ENCODE measurements at places on chromosomes 11 and 22.

DNA sequence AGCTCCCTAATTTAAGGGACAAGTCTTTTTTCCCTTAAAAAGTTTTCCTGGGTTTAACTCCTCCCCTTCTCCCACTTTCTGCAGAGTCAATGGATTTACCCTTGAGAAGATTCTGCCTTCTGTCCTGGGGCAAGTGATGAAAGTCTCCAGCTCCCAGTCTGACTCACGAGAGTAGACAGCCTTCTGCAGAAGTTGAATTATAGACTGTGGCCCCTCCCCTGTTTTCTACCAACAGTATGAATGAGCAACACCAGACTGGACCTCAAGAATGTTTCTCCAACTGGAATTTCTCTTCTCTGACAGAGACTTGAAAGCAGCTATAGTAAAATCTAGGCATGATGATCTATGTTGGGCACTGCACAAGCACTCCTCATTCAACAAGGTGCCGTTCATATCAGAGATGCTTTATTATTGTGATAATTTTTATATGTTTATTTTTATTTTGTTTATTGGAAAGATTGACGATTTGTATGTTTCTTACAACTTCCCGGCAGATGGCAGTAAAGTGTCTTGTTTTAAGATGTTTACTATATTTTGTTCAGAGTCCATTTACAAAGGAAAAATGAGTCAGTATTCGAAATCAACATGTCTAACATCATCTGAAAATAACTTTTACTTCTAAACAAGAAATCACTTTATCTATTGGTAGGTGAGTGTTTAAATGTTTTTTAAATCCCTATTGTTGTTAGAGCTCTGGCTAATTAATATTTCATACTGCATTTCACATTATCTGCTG lies 56.6 kb downstream of the LMO2 start:
- peak; percentile 78 for DNase-seq

- DNase-seq: peak; percentile 40
These were observed 26.7 kb downstream of the SYT9 start for GRCh38 chr11:7278314-7278917.

DNA sequence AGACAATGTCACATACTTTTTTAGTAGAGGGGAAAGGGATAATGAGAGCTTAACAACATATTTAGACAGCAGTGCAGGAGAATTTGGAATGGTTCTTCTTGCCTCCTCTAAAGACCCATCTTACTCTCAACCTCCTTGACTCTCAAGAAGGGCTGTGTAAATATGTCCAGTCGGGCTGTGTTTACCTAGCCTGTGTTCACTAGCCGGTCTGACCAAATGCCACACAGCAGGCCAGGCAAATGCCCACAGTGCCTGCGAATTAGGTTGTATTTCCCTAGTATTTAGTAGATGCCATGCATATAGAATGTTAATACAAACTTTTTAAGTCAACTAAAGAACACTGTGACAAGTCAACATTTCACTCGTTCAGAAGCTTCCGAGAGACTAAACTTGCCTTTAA lies 51.4 kb upstream of the MTMR2 start:
- DNase-seq: no peak

GRCh38 chr22:26953012-26953883 lies 295.9 kb downstream of the MIAT start:
- DNase-seq: no peak

GRCh38 chr11:35247428-35247827 lies 108.5 kb downstream of the CD44 start:
- DNase-seq: no peak

- DNase-seq: peak; percentile 32
These were observed 5.6 kb downstream of the ARHGEF17 start for GRCh38 chr11:73313652-73314051.

DNA sequence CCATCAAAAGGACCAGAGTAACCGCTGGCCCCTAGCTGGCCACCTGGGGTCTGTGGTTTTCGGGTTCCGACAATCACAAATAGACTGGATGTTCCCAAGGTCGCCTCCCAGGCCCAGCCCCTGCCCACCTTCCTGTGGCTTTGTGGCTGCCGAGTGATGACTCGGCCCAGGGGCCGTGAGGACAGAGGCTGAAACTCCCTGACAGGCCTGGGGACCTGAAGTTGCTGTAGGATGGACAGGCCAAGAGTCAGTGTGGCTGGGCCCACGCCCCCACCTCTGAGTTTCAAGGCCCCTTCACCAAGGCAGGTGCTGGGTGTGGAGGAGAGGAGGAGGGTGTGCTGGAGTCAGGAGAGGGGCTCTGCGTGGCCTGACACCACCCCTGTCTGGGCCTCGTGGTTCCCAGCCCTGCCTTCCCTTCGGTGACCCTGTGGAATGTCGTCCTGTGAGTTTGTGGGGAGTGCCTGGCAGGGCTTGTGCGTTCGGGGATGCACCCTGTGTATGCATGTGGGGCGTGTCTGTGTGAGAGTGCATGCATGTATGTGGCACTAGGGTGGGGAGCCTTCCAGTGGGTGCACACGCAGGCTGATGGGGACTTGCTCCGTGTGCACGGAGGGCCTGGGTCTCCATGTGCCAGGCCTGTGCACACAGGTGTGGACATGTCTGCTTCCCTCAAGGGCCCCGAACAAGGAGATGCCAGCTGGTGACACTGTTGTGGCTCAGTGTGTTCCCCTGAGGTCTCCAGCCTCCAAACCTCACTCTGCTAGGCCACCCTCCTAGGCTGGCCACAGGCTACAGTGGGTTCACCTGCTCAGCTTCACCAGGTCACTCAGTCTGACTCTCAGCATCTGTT lies 8.4 kb upstream of the MGAT3 start:
- no peak for DNase-seq

GRCh38 chr11:35588627-35589026 lies 29.6 kb upstream of the FJX1 start:
- DNase-seq: peak; percentile 80

GRCh38 chr11:134207538-134208239 lies 16.1 kb downstream of the NCAPD3 start:
- DNase-seq: peak; percentile 18

- DNase-seq: no peak
These were observed 7.2 kb upstream of the UCP3 start for GRCh38 chr11:74015919-74016684.

DNA sequence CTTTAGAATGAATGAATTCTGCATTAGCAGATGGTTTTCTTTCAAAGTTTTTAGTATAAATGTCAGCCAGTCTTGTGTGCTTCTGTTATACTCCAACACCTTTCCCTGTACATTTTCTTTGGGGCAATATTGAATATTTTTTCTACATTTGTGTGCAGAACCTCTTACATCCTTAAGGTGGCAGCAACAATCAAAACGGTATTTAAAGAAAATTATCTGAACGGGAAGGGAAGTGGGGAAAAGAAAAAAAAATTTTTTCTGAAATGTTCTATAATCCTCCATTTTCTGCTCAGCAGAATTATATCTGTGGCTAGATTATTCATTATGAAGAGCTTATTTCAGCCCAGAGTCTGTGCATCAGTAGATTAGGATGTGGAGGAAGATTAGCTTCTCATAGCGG lies 347.3 kb upstream of the RAG2 start:
- DNase-seq: peak; percentile 1

DNA sequence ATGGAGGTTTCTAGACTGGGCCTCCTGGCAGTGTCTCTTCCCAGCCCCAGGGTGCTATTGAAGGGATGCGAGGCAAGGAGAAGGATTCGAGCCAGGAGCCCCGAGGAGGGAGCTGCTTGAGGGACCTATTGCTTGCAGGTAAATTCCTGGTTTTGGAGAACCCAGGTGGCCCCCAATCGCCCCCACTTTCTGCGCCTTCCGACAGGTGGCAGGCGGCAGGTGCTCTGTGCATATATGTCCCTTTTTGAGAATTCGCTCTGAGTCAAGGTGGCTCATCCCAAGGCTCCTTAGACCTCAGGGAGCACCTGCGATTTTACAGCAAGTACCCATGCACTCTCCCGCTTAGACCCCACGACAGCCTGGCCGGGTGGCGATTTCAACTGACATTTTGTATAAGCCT lies 40.3 kb upstream of the SHISAL1 start:
- no peak for DNase-seq

GRCh38 chr11:93278976-93279375 lies 51.6 kb upstream of the DEUP1 start:
- no peak for DNase-seq

GRCh38 chr22:47221840-47222615 lies 459.6 kb downstream of the TBC1D22A start:
- DNase-seq: no peak

DNA sequence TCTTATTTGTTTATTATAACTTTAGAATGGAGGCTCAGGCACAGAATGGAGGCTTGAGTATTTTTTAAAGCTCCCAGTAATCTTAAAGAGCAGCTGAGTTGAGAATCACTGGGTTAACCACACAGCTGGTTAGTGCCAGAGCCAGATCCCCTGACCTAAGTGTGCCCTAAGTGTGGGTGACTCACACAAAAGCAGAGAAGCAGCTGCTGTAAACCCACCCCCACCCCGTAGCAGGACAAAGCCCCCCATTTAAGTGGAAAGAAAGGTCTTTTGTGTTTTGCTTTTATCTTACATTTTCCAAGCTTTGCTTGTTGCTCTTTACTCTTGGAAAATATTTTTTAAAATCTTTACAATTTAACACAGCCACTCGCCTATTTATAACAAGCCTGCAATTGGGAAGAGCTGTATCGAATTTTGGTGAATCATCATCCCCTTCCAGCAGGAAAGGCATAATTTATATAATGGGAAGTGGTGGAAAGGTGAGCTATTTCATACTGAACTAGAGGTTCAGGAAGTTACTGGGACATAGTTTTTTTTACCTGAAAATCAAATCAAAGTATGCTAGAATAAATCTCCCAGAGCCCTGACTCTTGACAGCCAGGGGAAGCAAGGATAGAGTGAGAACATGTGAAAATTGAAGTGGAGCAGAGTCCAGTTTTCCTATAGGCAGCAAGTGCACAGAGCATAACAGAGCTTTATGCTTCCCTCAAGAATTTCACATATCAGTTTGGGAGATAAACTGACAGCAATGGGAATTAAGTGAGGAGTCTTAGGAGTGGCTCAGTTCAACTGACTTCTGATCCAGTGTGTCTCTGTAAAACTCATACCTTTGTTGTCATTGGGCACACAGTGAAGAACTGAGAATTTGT lies 405.7 kb downstream of the AASDHPPT start:
- DNase-seq: peak; percentile 57

GRCh38 chr22:36506637-36507517 lies at the start of gene FOXRED2:
Gene FOXRED2 (minus strand): TSS chr22:36507040. CDS start chr22:36506422, 618 bp downstream.
- peak; percentile 81 for DNase-seq

GRCh38 chr11:98564233-98564632 lies 456.5 kb upstream of the CNTN5 start:
- no peak for DNase-seq

DNA sequence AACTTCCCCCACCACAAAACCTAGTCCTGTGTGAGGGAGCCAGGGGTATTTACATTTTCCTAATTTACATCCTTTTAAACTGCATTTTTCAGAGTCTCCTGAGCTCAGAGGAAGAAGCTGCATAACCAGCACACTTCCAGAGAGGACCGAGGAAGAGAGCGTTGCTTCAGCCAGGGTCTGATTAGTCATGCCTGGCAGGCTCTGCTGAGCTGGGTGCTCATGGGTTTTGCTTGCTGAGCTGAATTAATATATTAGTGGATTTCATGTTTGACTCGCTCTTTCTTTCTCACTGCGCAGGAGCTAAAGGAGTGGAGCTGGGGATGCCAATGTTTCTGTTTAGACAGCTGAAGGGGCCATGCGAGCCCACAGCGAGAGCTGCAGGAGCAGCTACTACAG lies 539.3 kb upstream of the B3GAT1 start:
- no peak for DNase-seq

GRCh38 chr11:109606256-109606655 lies 184.3 kb downstream of the C11orf87 start:
- no peak for DNase-seq

- no peak for DNase-seq
These were observed 16.7 kb upstream of the EHF start for GRCh38 chr11:34604145-34604544.

- DNase-seq: no peak
These were observed 57.1 kb upstream of the TCF20 start for GRCh38 chr22:42327462-42328129.

DNA sequence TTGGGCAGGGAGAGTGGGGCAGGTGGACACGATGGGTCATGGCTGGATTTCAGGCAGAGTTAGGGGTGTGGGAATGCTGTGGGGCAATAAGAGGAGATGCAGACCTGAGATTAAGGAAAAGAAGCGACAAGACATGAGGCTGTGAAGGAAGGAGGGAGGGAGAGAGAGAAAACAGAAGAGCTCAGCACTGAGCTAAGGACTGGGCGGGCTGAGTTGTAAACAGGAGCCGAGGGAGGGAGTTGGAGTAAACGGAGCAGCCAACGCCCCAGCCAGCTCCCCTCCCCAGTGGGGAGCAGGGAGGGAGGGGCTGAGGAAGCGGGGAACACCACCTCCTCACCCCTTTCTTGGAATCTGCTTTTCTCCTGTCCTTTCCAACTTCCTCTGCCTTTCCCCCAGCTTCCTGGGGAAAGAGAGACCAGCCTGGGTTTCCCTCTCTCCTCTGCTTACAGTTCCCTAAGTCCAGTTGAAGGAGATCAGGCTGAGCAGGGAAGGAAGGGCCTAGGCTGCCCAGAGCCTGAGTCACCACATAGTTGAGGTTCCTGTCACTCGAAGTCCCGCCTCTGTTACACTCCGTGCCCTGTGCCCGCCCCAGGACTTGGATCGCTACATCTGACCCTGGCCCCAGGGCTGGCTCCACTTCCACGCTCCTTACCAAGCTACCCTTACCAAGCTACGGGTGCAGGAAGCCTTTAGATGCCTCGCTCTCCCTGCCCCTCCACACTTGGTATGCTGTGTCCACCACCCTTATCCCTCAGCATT lies 6.7 kb upstream of the AHNAK start:
- DNase-seq: peak; percentile 98

GRCh38 chr11:128536506-128536905 lies 50.9 kb downstream of the ETS1 start:
- no peak for DNase-seq

- DNase-seq: no peak
These were observed 6.0 kb upstream of the TNNT3 start for GRCh38 chr11:1913271-1914060.

DNA sequence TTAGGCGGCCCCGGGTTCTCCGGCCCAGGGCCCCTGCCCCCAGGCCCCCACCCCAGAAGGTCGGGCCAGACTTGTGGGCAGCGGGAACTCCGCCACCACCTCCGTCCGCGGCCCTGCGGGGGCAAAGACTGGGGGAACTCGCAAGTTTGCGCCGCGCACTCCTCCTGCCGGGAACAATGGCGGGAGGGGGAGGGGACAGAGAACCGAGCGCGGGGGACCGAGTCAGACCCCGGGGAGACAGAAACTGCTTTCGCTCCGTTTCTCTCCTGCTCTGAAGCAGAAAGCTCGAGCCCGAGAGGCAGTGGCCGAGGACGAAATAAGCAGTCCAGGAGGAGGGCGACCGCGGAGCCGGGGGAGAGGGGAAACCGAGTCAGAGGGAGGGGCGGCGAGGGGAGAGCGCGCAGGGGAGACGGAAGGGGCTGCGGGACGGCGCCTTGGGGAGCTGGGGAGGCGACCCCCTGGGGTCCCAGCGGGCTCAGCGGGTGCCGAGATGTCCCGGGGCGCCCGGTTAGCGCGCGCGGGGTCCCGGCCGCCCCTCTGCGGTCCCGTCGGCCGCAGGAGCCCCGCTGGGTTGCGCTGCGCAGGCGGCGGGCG lies 555 bp downstream of the TP53I11 start:
- DNase-seq: peak; percentile 12
